ENCODE measurements at places on chromosomes 6 and 20.
A peak's percentile ranks its signal among the peaks of the same experiment; 100 is the strongest.

- DNase-seq, result no peak
These were observed 212.6 kb upstream of the PCSK2 start for GRCh38 chr20:17014217-17014616.

- DNase-seq, result no peak
These were observed 10.7 kb downstream of the TRAM2 start for GRCh38 chr6:52566201-52566600.

- DNase-seq, result no peak
These were observed 781.6 kb upstream of the CHD6 start for GRCh38 chr20:42399802-42400201.

DNA sequence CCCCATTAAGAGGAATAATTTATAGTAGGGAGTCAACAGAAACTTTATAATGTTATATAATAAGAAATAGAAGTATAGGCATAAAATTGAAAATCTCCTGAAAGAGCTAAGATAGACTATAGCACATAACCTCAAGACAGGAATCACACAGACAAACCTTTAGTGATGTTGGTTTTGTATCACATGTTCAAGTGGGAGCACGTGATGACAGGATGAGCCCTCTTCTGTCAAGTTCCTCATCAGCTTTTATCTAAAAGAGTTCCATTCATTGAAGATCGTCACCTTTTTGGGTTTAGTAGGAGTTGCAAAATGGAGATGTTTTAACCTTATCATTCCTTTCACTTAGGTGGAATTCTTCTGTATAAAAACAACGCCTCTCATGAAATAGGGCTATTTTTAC is 127.0 kb downstream of the MCHR2 start:
- no peak for DNase-seq

DNA sequence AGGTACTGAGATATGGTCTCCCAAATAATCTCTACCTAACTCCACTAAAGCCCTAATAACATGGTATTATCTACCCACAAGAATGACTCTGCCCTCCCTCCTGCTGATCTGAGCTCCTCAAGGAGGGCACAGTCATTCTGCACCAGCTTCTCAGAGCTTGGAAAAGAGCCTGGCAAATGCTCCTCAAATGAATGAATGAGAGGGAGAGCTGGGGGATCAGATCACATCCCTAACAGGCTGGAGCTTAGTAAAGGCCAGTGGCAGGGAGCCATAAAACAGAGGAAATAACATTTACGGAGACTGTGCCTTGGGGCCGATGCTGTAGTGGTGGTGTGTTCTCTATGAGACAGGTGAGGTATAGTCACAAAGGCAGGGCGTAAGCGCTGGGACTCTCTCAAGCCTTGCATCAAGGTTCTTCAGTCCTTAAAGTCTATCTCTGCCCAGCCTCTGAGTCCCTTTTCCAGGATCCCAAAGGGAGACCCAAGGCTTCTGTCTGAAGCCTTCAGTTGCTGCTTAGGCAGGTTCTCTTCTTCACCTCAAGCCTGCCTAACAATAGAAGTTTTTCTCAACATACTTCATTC is 7.2 kb upstream of the NNAT start:
- DNase-seq, result no peak

GRCh38 chr6:74044417-74045096 is 348.6 kb downstream of the CD109 start:
- DNase-seq, result no peak

DNA sequence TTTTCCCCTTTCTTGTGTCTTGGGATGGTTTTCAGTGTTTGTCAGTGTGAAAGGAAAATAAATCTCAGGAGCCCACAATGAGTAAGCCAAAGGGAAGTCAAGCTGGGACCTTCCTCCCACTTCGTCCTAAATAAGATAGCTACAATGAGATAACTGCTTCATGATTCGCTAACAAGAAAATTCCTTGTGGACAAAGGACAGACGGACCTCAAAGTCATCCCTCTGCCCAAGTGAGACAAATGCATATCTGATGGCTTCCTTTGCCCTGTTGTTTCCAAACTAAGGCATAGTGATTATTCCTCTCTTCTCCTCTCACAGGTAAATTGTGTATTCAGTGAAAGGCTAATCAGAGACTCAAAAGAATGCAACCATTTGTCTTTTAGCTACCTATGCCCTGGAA is 26.1 kb upstream of the ADTRP start:
- no peak for DNase-seq

DNA sequence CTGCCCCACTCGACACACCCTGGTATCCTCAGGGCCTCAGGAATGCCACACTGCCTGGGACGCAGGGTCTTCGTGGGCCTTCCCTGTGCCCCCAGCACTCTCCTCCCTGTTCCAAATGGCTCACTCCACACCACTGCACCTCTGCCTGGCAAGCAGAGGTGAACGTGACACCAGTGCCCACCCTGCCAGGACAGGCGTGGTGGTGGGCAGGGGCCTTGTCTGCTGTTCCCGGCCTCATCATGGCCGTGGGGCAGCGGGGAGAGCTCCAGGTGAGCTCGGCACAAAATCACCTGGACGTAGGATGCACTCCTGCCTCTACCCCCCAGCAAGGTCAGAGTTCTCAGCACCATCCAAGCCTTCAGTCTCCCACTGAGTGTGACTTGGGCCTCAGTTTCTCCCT is 202.4 kb downstream of the SMOC2 start:
- no peak for DNase-seq

GRCh38 chr6:148836751-148837150 is 89.9 kb downstream of the UST start:
- DNase-seq, result no peak

GRCh38 chr20:41398408-41398807 is 31.8 kb upstream of the EMILIN3 start:
- DNase-seq, result no peak

- DNase-seq, result peak; percentile 48
These were observed 44.8 kb upstream of the SLC2A12 start for GRCh38 chr6:134097114-134097707.

DNA sequence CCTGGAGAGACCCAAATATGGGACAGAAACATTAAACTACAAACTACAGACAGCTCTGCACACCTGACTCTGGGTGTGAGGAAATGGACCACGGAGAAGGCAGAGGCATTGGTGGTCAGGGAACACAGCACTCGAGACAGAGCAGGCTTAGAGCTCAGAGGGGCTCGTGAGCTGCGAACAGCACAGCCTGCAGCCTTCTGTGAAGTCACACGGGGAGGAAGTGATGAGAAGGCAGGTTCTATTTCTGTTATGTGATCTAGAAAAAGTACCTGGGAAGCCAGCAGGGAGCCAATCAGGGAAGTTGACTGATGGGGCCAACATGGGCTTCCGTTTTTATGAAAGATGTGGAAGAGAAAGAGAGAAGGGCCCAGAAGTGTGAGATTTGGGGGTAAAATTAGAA is 88.9 kb upstream of the SNAP25 start:
- DNase-seq, result no peak

DNA sequence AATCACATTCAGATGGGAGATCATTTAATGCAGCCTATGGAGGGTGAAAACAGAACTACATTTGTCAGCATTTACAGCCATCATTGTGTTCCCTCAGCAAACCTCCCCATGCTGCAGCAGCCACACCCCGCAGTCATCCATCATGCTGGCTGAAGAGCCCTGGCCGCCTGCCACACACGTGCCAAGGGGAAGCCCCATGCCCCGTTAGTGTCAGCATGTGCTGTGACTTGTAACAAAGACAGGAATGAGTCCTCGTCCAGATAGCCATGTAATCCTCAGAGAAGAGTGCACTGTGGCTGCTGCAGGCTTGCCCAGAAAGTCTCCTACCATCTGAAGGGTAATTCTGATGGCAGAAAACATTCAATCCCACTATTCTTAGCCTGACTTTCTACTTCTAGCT is 1097.8 kb downstream of the KIF16B start:
- DNase-seq, result no peak

- DNase-seq, result no peak
These were observed at the start of gene PRICKLE4 for GRCh38 chr6:41780551-41781365. Gene PRICKLE4 (plus strand): TSS chr6:41780782. CDS start chr6:41783474, 2,692 bp downstream.

DNA sequence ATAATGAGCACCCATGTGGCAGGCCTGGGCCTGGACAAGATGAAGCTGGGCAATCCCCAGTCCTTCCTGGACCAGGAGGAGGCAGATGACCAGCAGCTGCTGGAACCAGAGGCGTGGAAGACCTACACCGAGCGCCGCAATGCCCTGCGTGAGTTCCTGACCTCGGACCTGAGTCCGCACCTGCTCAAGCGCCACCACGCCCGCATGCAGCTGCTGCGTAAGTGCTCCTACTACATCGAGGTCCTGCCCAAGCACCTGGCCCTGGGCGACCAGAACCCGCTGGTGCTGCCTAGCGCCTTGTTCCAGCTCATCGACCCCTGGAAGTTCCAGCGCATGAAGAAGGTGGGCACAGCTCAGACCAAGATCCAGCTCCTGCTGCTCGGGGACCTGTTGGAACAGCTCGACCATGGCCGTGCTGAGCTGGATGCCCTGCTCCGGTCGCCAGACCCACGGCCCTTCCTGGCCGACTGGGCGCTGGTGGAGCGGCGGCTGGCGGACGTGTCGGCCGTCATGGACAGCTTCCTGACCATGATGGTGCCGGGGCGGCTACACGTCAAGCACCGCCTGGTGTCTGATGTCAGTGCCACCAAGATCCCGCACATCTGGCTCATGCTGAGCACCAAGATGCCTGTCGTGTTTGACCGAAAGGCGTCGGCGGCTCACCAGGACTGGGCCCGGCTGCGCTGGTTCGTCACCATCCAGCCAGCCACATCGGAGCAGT is 1.9 kb downstream of the FNDC11 start:
- no peak for DNase-seq

DNA sequence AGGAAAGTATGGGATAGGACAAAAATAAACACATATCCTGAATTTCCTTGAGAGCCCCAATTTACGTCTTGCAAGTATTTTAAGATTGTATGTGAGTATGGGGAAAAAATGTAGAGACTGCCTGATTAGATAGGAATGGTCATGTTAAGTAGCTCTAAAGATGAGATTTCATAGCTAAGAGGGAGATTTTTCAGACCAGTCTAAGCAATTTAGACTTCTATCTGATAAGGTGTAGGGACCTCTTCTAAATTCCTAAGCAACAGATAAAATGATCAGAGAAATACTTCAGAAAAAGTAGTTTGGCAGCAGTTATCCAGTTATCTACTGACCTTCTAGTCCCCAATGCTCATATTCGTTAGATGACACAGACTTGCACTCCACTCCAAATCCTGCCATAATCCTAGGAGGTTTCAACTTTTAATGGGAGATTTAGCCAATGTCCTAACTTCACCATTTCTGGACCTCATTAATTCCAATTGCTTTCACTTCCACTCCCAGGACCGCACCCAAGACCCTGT is 90.0 kb downstream of the FILIP1 start:
- no peak for DNase-seq

Data from T follicular helper cell (primary cell).